EL (cell line): ENCODE measurements at places on chromosomes 3 and 15.

GRCh38 chr3:157347577-157348303 is 88.9 kb upstream of the PTX3 start:
- DNase-seq = no peak

- no peak for DNase-seq
Measured at GRCh38 chr3:101835676-101836075, 13.6 kb upstream of the NFKBIZ start.

GRCh38 chr3:195196266-195196665 is 74.7 kb downstream of the XXYLT1 start:
- peak; percentile 56 for DNase-seq

GRCh38 chr3:78978037-78978436 is 789.8 kb downstream of the ROBO1 start:
- DNase-seq = peak; percentile 35

GRCh38 chr3:153080778-153081240 is 81.2 kb upstream of the RAP2B start:
- no peak for DNase-seq

- DNase-seq = no peak
Measured at GRCh38 chr3:143083781-143084180, 35.8 kb upstream of the CHST2 start.

DNA sequence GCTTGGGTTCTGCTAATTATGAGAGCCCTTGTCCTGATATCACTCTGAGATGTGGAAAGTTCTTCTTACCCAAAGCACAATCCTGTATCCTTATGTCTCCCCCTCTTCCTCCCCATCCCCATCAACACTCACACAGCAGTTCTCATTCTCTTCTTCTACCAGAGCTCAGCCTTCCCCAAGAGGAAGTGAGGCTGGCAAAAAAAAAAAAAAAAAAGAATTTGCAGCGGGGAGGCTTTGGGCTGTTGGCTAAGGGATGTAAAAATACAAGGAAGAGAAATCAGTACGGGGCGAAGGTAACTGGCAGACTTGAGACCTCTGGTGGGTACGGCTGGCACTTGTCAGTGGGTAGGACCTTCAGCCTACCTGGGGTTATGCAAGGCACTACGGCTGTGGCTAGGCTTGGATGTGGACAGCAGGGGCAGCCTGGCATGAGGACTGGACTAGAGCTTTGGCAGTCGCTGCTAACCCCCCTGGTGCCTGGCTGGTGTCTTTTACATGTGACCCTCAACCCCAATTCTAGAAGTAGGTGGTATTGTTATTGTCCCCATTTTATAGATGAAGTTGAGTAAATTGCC is 5.4 kb downstream of the VIPR1 start:
- no peak for DNase-seq

DNA sequence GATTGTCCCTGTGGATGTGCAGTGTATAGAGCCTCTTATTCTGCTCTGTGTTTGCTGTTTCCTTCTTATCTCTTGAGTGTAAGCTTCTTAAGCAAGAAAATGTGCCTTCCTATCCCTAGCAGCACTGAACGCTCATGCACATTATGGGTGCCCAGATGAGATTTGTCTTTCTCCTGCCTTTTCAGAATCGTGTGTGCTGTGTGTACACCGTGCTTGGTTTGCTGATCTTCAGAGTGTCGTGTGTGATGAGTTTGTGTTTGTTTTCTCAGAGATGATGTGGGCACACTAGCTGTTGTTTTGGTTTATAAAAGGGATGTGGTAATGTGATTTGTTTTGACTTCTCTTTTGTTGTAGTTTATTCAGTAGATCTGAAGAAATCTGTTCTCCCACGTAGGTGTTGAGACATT is 19.7 kb downstream of the GPR171 start:
- DNase-seq = no peak

DNA sequence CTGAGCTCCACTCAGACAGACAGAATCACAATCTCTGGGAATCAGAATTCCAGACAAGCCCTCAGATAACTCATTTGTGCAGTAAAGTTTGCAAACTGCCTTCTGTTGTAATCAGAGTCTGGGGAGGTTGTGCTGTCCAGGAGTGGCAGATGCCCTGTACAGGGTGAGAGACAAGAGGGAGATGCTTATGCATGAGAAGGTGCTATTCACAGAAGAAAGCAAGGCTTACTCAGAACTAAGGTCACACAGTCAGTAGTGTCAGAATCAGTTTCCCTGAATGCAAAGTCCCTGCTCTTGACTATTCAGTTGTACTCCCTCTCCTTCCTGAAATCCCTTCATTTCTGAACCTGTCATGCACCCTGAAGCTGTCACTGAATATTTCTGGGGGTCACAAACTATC is 43.7 kb downstream of the SRPRB start:
- no peak for DNase-seq
